ENCODE measurements at places on chromosomes 2 and 18. TPM values are rescaled to one million over a fixed set of nuclear protein-coding genes. Genes with fewer than 3 reads are reported as not detected.
A peak's percentile ranks its signal among the peaks of the same experiment; 100 is the strongest.

DNA sequence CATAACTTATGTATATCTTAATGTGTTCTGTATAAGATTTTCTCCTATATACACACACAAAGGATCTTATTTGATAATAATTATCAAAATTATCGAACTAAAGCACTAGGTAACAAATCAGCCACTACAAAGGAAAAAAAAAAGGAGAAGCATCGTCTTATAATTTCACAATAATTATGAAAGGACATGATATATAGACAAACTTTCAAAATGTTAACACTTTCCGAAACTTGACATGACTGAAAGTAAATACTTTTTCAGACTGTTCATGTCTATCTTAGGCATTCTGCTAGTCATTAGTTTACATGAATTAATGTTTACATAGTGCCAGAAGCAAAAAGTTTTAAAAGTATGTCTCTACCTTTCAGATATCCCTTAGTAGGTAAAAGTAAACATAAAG is 7.3 kb upstream of the NR4A2 start:
- DNase-seq: no peak

DNA sequence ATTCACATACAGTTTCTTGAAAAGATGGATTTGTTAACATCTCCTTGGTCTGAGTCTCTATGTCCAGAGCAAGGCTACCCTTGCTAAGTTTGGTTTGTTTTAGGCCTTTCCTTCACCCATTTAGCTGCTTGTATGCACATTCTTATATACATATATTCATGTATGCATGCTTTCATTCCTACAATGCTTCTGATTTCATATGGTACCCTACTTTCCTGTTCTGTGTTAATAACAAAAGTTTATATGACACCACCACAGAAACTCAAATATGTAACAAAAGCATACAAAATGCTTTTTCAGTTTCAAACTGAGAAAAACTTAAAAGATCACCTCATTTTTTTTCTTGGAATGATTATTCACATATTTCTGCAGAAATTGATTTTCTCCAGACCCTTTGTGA is 39.4 kb downstream of the OSGEPL1 start:
- DNase-seq: no peak

- DNase-seq: no peak
These were observed 19.3 kb upstream of the MGAT5 start for GRCh38 chr2:134234535-134234934.

DNA sequence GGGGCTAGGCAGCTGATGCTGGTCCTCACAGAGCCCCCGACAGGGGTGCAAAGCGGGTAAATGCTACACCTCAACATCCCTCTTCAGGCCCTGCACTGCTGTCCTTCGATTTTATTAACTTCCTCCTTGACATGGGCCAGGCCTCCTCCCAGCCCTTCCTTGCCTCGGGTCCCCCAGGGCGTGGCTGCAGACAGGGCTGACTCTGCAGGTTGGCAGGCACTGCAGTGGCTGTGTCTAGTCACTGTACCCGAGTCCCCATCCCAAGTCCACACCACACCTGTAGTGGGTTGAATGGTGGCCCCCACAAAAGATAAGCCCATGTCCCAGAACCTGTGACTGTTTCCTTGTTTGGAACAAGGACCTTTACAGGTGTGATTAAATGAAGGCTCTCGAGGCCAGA is 140.2 kb downstream of the TWIST2 start:
- no peak for DNase-seq

DNA sequence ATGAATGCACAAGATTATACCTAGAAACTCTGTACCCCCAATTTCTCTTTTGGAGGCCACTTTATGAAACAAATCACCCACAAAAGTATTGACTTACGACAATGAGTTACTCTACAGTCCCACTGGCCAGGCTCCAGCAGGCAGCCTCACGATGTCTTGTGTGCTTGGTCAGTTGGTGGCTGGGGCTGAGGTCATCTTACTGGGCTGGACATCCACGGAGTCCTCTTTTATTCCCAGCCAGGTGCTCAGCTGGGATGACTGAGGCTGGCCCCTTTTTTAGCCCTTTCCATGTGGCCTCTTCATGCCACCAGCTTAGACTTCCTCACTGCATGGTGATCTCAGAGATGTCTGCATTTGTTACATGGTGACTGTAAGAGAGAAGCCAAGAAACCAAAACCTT is 8.9 kb upstream of the ID2 start:
- DNase-seq: no peak

DNA sequence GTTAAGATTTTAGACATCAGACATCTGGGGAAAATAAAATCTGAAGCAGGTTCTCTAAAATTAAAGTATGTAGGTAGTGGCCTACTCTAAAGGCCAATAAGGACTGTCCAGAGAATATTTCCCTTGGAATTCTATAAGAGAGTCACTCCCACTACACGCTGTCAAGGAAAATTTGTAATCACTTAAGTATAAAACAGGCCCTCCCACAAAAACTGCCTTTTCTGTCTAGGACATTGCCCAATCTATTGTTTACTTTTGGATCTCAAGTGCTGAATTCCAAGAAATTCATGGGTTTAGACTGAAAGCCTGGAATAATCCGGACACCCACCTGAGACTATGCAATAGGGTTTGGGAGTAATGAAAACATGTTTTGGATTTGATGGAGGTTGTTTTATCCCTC is 1.7 kb upstream of the SRBD1 start:
- no peak for DNase-seq

GRCh38 chr2:230010501-230010900 is 58.2 kb downstream of the SLC16A14 start:
- DNase-seq: no peak

DNA sequence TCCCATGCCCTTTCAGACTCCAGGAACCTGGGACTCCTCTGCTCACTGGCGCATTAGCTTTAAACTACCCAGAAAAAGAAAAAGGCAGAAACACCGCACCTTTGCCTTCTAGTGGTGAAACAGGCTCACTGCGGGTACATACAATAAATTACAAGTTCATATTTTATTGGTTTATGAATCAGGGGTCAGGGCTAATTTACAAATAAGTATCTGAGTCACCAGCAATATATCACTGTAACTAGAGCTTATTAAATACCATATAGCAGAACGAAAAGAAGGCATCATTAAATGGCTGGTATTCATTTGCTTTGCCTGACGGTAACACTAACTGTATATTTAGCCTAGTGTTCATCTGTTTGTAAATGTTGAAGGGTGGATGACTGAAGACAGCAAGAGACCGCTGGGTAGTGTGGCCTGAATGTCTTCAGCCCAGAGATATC is 26.9 kb upstream of the DTNB start:
- peak; percentile 29 for DNase-seq

- no peak for DNase-seq
These were observed 164.0 kb upstream of the MYO3B start for GRCh38 chr2:170013802-170014551.

- DNase-seq: no peak
These were observed 249.0 kb downstream of the LPIN1 start for GRCh38 chr2:11995456-11995855.

DNA sequence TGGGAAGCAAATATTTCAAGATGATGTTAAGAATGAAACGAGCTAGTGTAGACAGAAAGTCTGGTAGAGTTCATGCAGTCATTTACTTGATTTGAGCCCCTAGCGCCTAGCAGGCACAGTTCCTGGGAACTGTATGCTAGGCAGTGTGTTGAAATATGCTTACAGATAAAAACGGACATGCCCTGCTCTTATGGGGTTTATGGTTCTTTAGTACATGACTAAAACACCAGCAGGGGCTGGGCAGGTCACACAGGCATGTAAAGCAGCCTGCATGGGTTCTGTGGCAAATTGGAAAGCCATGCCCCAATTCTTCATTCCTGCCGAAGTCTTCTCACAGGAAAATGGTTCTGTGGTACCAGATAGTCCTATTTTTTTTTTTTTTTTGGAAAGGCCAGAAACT is 27.3 kb upstream of the MGAT5 start:
- DNase-seq: no peak

Gene HOXD13
- total RNA-seq: 5.4 TPM
